ENCODE measurements at places on chromosomes 16 and 17.

GRCh38 chr16:88523309-88524161 is 46.7 kb upstream of the ZC3H18 start:
- DNase-seq = no peak

GRCh38 chr17:81035521-81036196 is 708 bp downstream of the BAIAP2 start:
- DNase-seq = no peak

DNA sequence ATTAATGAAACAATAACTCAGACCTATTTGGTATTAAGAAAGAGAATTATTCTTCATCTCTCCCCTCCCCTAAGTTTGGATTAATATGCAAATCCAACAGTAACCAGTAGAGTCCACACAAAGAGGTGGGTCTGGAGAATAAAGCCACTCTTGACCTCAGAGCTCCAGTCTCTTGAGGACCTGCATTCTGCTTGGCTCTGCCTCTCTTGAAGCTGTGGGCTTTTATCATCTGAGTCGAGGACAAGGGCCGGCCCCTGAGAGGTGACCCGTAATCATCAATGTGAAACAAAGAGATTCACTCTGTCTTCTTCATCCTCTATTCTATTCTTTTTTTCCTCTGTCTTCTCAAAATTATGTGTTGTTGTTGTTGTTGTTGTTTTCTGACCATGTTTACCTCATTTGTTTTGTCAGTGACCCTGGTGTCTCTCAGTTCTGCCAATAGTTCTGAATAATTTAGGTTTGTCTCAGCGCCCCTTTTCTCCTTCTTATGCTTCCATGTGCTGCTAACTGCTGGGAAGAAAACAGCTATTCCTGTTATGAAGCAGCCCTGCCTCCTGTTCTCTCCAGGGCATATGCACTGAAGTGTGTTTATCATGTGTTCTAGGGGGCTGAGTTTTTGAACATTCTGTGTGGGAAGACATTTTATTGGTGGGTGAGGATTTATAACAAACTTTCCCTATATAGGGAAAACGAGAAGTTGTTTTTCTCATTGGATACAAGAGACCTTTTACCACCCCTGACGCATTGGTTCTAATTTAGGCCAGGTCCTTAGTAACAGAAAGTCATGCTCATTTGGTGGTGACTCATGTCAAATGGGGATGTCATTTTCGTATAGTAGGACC is 135.8 kb downstream of the TRIM37 start:
- DNase-seq = no peak

- DNase-seq = no peak
These were observed 274.1 kb downstream of the SEC14L1 start for GRCh38 chr17:77414811-77415400.

- DNase-seq = peak; percentile 42
These were observed 23.4 kb downstream of the WWOX start for GRCh38 chr16:78122774-78123315.

DNA sequence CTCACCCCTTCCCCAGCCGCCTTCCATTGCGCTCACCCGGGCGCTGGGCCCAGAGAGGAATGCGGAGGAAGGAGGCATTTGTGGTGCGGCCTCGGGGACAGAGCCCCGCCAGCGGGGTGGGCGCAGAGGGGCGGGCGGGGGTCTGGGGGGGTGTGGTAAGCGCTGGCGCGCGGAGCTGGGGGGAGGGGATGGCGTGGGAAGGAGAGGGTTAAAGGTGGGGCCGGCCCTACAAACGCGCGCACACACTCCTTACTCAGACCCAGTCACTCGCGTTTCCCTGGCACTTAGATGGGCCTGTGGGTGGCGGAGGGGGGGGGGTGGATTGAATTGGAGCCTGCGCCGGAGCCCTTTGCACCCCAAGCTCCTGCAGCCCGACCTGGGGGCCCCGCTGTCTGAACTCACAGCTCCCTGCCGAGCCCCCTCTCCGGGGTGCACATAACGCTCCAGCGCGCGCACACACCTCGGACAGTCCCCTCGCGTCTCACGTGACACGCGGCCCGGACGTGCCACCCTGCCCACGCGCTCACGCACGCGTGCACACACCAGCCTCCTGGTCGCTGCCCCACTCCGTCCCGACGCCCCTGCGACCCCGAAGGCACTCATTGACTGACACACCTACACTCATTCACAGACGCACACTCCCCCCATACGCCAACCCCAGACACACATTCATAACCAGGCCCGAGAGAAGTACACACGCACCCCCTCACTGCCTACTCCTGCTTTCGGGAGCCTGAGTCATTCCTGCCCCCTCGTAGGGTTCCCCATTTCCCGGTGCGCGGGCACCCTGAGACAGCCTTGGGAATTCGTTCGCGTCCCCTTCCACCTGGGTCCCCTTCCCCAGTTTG is 844 bp downstream of the TBKBP1 start:
- DNase-seq = no peak

DNA sequence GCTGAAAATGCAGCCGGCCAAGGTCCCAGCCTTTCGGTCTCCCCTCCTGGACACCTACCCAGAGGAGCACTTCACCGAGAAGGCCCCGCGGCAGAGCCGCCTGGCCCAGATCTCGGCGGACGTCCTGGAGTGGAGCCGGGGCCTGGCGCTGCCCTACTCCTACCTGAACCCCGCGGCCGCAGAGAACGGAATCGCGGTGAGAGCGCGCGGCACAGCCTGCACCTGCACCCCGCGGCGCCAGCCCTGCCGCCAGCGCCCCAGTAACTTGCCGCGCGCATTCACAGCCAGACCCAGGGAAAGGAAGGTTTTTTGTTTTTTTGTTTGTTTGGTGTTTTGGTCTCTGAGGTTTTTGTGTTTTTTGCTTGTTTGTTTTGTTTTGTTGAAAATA is 15.2 kb downstream of the ALOX12B start:
- no peak for DNase-seq

GRCh38 chr16:65181071-65181561 is 59.3 kb upstream of the CDH11 start:
- DNase-seq = peak; percentile 37

GRCh38 chr16:82834151-82834815 is 207.5 kb downstream of the CDH13 start:
- no peak for DNase-seq

- DNase-seq = no peak
These were observed 14.3 kb upstream of the NAT9 start for GRCh38 chr17:74790161-74791058.

DNA sequence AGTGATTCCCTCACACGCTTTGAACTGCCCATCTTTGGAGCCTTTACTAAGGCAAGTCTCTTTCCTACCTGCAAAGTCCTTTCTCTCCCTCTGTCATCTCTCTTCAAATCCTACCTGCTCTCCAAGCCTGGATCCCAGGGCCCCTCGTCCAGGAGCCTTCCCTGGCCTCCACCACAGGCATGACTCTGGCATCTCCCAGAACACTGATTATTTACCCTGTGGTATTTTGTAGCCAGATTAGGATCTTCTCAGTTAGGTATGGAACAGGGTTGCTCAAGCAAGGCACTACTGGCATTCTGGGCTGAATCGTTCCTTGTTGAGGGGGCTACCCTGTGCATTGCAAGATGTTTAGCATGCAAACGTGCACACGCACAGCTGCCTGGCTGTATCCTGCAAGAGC is 31.9 kb upstream of the POLR3E start:
- no peak for DNase-seq

GRCh38 chr16:349211-349610 is 3.3 kb downstream of the AXIN1 start:
- no peak for DNase-seq

GRCh38 chr17:58246104-58246740 is 7.8 kb downstream of the LPO start:
- no peak for DNase-seq

DNA sequence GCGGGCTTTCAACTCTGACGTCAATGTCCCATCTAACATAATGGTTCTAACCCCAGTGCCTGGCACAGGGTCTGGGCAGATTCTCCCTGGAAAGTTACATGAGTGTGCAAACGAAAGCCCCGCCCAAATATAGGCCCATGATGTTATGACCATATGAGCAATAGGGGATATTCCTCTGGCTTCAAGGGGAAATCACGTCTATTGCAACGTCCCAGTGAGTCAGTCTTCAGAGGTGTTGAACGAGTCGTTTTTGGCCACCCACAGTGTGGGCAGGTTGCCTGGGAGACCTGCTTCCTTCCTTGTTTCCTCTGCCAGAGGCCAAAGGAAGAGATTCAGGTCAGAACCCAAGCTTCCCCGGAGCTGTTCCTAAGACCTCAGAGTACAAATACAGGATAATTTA is 30.3 kb downstream of the PIK3R5 start:
- no peak for DNase-seq

- DNase-seq = no peak
These were observed 3.5 kb downstream of the PABPN1L start for GRCh38 chr16:88862968-88863367.

DNA sequence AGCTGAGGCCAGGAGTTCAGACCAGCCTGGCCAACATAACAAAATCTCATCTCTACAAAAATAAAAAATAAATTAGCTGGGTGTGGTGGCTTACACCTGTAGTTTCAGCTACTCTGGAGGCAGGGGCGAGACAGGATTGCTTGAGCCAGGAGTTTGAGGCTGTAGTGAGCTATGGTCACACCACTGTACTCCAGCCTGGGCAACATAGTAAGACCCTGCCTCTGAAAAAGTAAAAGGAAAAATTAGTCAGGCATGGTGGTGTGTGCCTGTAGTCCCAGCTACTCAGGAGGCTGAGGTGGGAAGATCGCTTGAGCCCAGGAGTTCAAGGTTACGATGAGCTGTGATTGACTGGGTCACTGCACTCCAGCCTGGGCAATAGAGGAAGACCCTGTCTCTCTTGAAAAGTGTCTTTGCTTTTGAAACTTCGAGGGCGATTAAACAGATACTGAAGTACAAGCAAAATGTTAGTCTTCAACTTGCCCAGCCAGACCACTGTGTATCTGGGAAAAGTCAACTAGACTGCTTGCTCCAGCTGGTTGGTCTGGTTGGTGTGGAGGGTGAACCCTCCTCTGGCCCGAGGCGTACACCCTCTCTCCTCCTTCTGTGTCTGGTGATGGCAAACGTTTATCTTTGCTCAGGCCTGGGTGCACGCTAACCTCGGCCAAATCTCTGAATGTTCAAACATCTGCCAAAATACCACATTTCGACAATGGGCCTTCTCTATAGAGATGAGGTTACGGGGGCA is 174.9 kb downstream of the RAB11FIP4 start:
- DNase-seq = no peak

- no peak for DNase-seq
These were observed 143.8 kb downstream of the IRX3 start for GRCh38 chr16:54142787-54143186.

GRCh38 chr16:1538804-1539520 is 5.5 kb downstream of the TMEM204 start:
- no peak for DNase-seq

DNA sequence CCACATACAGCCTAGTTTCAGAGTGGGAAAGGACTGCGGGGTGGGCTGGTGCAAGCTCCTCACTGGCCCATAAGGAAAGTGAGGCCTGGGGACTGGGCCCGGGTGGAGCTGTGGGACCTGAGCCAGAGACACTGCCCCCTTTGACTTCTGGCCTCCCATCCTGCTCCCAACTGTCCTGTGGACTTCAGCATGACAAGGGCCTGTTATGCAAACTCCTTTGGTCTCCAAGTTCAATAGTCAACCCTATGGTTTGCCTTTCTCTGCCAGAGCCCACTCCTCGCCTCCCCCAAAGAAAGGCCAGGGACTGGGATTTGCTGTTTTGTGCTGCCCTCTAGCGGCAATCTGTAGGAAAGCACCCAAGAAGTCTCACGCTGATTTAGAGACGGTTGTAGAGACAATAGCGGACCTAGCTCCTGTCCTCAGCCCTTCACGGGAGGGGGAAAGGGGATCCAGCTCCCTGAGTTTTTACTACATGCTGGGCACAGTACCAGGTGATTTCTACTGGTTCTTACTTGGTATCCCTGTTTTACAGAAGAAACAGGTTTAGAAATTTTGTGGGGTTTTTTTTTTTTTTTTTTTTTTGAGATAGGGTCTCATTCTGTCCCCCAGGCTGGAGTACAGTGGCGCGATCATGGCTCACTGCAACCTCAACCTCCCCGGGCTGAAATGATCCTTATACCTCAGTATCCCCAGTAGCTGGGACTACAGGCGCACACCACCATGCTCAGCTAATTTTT is 1.2 kb upstream of the TLCD3B start:
- DNase-seq = peak; percentile 22

- DNase-seq = no peak
These were observed 31.9 kb upstream of the PHAF1 start for GRCh38 chr16:67077871-67078270.

- DNase-seq = no peak
These were observed 5.5 kb downstream of the BCO1 start for GRCh38 chr16:81243942-81244341.

DNA sequence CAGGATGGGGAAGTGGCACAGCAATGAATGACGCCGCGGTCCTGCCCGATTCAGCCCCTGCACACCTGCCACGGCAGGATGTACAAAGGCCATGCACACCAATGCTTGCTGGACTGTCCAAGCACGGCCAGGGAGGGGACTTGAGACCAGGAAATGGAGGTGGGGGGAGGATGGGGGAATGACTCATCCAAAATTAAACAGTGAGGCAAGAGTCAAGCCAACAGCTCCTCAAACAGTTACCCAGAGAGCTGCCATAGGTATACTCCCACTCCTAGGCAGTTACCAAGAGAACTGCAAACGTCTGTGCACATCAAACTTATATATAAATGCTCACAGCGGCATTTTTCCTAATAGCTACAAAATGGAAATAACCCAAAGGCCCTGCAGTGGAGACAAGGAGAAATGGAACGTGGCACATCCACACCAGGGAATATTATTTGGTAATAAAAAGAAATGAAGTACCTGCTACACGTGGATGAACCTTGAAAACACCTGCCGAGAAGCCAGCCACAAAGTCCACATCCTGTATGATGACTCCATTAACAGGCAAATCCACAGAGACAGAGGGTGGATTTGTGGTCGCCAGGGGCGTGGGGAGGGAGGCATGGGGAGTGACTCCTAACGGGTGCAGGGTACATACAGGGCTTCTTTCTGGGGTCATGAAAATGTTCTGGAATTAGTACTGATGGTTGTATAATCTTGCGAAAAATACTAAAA is 54.1 kb downstream of the VAC14 start:
- no peak for DNase-seq

DNA sequence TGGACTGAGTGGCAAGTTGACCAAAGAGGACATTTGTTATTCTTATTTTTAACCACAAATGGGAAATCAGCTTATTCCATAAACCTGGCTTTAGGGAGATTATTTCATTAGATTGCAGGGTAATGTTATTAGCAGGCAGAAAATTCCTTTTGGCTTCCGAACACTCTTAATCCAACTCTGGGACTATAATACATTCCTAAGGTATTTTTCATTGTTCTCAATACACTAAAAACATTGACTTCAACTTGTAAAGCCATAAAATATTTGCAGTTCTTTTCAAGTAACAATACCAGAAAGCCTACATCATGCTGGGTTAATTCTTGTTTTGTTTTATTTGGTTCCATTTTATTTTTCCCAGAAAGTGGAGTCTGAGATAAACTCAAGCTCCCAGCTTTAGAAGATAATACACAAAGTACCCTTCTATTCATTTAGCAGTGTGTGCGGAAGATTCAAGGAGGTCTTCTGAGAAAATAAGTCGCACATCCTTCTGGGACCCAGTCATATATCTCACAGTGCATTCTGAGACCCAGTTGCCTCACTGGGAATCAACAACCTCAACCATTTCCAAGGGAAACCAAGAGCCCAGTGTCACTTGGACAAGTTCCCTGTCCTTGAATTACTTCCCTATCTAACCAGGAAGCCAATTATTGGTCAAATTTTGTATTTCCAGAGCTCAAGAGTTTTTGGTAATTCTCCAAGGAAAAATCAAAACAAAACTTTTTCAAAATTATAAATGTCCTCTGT is 389.6 kb upstream of the DYNLRB2 start:
- peak; percentile 73 for DNase-seq

- no peak for DNase-seq
These were observed 1.4 kb downstream of the ERCC4 start for GRCh38 chr16:13921328-13921727.

All from fibroblast of skin of left quadriceps (primary cell).